ENCODE measurements at places on chromosomes 3 and 15.

DNA sequence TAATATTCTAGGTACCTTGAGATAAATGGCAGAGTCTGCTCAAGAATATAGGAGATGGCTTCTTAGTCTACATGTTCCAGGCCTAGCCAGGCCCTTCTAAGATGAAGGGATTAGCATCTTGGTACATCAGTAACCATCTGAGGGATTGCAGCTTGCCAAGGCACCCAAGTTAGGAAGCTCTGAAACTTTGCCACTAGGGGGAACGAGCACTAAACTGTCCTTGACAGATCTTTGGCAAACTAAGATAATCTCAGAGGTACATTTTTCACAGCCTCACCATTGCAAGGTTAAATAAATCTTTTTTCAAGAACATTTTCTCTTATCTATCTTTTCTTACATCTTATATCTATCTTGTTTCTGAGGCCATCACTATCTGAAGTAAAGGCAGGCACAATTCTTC, 351.2 kb downstream of the RAP2B start:
- no peak for DNase-seq

DNA sequence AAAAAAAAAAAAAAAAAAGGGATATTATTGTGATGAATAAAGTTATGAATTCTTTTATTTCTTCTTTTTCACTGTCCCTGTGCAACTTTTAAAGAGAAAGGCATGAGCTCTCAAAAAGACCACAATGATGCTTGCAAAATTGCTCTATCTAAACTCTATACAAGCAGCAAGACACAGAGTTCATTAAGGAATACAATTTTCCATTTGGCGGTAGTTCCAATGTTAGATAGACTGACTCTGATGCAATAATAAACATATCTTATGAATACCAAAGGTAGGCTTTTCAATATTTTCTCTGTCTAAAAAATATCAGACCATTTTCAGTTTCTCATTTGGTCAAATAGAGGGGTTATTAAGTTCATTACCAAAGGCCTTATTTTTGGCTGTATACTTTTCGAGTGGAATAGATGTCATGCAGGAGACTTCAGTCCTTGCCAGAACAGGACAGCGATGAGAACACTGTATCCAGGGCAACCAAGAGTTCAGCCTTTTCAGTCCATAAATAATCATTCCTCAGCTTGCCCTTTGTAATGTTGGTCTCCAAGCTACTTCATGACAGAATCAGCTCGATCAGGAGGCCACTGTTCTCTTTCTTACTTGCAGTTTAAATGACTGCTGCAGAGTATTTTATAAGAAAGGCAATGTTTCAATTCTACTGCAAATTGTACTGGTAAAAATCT, 162.9 kb upstream of the FAM3D start:
- no peak for DNase-seq

DNA sequence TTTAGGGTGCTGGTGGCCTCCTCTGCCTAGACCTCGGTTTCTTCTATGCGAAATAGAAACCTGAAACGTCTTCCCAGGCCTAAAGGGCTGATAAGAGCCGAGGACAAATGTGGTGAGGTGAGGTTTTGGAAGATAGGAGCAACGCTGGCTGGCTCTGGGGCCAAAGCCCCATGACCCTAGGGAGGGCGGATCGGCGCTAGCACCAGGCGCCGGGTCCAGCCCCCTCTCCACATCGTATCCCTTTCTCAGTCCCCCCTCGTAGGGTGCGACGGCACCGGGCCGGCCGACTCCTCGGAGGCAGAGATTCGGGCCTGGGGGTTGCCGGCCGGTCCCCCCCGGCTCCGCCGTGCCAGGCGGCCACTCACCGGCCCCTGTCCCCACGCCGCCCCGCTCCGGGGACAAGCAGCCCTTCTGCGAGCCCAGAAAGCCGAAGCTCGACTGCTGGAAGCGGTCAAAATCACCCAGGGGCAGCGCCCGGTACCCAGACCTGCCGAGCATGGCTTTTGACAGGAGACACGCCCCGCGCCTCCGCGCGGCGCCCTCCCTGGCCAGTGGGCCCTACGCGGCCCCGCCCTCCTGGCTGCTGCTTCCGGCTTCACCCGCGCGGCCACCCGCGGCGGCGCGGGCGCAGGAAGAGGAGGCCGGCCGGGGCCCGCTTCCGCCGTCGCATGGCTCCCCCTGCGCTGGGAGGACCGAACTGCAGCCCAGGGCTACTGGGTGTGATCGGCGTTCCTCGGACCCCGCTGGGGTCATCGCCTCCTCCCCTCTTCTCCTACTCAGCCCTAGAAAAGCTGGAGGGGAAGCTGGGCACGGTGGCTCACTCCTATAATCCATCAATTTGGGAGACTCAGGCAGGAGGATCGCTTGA, at the start of gene STOML1:
Gene STOML1, minus strand, starts transcription at position 570 of the 868 bp plus-strand sequence. Its CDS starts 72 bp downstream, at position 498.
- DNase-seq = peak; percentile 88

DNA sequence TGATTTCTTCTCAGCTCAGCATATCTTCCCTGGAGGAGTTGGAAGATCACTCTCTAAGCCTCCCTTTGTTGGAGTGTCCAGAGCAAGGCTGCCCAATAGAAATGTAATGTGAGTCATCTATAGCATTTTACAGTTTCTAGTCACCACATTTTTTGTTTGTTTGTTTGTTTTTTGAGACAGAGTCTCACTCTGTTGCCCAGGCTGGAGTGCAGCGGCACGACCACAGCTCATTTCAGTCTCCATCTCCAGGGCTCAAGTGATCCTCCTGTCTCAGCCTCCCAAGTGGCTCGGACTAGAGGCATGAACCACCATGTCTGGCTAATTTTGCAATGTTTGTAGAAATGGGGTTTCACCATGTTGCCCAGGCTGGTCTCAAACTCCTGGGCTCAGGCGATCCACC, 21.3 kb downstream of the KLHL6 start:
- no peak for DNase-seq

- no peak for DNase-seq
Measured at GRCh38 chr3:147392625-147392946, 13.8 kb downstream of the ZIC4 start.

DNA sequence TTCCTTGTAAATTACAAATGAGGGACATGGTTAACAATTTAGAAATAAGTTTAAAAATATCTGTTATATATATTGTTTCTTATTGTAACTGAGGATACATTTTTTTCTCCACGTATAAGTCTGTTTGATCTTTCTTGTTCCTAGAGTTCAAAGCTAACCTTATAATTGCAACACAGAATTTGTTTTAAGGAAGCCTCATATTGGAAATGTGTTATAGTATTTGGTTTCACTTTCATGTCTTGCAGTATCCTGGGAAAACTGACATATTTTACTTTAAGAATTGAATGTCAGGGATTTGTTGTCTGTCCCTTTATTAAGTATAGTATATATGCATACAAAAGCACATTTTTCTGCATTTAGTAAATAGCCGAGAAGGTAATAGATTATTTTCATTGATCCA, 23.5 kb upstream of the NIT2 start:
- no peak for DNase-seq

DNA sequence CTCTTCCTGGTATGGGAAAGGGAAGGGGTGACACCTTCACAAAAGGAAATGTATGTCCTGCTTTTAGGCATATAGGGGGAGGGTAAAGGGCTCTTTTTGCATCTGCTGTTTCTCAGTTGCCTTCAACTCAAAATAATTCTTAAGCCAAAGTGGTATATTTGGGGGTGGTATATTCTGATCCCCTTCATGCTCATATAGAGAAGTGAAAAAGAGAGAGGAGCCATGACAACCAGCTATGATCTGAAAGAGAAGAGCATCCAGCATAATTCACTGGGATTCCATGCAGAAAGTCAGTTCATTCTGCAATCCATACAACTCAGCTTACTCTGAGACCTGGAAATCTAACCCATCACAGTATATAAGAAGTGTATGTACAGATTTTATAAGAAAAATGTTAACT, 22.3 kb downstream of the DENND6A start:
- DNase-seq = no peak

DNA sequence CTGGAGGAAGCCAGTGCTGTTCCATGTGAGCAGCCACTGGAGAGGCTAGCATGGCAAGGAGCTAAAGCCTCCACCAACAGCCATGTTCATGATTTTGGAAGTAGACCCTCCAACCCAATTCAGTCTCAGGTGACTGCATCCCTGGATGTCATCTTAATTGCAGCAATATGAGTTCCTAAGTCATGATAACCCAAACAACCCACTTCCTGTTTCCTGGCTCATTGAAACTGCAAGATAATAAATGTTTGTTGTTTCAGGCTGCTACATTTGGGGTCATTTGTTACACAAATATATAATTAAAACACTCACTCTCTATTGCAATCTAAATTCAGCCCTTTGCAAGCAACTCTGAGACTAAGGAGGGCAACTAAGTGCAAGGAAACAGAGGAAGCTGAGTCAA, 62.4 kb upstream of the SLC24A5 start:
- no peak for DNase-seq

DNA sequence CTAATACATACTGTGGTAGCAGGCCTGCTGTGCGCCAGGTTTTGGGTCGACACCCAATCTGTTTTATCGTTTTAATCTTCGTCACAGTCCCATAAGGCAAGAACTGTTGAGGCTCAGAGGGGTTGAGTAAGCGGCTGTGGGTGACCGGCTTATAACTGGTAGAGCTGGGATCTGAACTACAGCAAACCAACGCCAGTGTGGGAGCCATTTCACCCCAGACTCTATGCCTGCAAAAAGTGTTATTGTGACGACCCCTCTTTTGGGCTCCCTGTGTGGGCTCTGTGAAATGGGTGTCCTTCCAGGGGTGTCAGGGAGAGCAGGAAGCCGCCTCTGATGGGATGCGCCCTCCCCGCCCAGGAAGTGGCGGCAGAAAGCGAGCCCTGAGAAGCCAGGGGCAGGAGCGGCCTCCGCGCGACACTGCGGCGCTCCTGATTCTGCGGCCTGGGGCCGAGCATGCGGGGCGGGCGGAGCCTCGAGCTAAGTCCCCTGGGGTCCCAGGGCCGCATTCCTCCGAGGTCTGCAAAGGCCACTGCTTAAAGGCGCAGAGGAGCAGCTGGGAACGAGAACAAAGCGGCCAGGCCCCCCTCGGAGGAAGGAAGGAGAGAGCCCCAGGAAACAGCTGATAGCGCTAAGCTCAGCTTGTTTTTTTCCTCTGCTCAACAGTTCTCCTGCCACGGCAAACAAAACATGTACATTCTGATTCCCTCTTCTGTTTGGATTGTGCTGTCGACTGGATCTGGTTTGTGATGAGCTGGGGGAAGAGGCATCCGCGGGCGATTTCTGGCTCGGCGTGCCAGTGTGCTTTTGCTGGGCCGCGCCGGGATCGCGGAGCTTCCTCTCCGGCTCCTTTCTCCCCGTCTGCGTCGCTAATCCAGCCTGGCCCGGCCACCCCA, 33.9 kb downstream of the GRK7 start:
- DNase-seq = no peak

- no peak for DNase-seq
Measured at GRCh38 chr15:99386391-99386790, 135.1 kb downstream of the LRRC28 start.

All from stimulated activated CD4-positive, alpha-beta T cell treated with anti-CD3 and anti-CD28 coated beads, TNF-alpha, amount 100 ng/mL, for 4 hours (primary cell).